ENCODE measurements at places on chromosomes 4 and X. TPM values are rescaled to one million over a fixed set of nuclear protein-coding genes. Genes with fewer than 3 reads are reported as not detected.
A peak's percentile ranks its signal among the peaks of the same experiment; 100 is the strongest.

The SULT1E1 gene
- 15.3 TPM for total RNA-seq

The BTK gene
- total RNA-seq = not detected

- H3K4me3 ChIP-seq = no peak overlapping the region
- H3K27me3 ChIP-seq = no peaks in the 10 kb centered on the region
- H3K4me1 ChIP-seq = peaks cover 6% of the 10 kb centered on the region
- H3K36me3 ChIP-seq = peaks cover 4% of the 10 kb centered on the region
- no peak for DNase-seq
- peak overlapping the region; percentile 31 for H3K27ac ChIP-seq
Measured at GRCh38 chr4:188387179-188387791, 248.0 kb downstream of the TRIML1 start.

DNA sequence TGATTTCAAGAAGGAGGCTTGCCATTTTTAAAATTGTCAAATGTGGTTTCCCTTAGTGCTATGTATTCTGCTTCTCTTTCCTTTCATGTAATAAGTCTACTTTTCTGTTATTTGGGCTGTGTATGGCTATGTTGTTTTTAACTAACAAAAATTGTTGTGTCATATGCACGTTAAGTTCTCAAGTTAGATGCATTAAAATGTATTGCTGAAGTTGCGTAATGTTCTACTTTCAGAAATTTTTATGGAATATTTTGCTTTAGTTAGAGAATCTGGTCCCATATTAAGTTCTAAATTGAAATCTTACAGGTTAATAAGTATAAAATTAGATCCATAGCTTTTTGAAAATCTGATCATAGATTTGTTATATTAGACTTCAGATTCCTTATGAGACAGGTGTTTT is 133.2 kb downstream of the TLL1 start:
- H3K36me3 ChIP-seq = no peaks in the 10 kb centered on the region
- no peaks in the 10 kb centered on the region for H3K4me1 ChIP-seq
- no peak for DNase-seq
- H3K27me3 ChIP-seq = no peaks in the 10 kb centered on the region
- H3K27ac ChIP-seq = no peak overlapping the region

DNA sequence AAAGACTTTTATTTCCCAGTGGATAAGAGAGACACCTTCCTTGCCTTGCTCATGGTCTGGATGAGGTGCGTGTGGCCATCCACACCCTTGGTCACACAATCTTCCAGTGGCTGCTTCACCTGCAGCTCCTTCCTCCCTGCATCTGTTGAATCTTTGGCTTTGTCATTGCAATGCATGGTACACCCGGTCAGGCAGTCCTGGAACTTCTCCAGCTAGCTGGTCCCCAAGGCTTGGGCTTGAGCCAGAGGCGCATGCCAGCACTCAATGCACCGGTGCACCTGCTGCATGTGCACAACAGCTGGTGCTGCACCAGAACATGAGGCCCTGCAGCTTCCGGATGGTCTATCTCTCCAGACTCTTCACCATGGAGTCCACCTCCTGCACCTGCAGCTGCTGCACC is 31.7 kb downstream of the SCML1 start:
- no peaks in the 10 kb centered on the region for H3K36me3 ChIP-seq
- H3K27ac ChIP-seq = no peak overlapping the region
- no peaks in the 10 kb centered on the region for H3K4me1 ChIP-seq
- no peaks in the 10 kb centered on the region for H3K27me3 ChIP-seq

GRCh38 chrX:68685685-68686084 is 38.2 kb downstream of the STARD8 start:
- H3K36me3 ChIP-seq = peaks cover 1% of the 10 kb centered on the region
- no peak for DNase-seq
- peaks cover 3% of the 10 kb centered on the region for H3K4me1 ChIP-seq
- peak overlapping the region; percentile 17 for H3K4me3 ChIP-seq

GRCh38 chrX:118211891-118212816 is 95.5 kb upstream of the KLHL13 start:
- no peak for DNase-seq
- H3K4me3 ChIP-seq = no peak overlapping the region
- no peak overlapping the region for H3K27ac ChIP-seq
- H3K27me3 ChIP-seq = no peaks in the 10 kb centered on the region

Data from progenitor cell of endocrine pancreas (in vitro differentiated cells).